ENCODE measurements at places on chromosomes 2 and 18. TPM values are rescaled to one million over a fixed set of nuclear protein-coding genes. Genes with fewer than 3 reads are reported as not detected.

Gene RBM43
- total RNA-seq, result 11.6 TPM

Gene KLHL29
- 1.7 TPM for total RNA-seq

Gene SPATA3
- total RNA-seq, result not detected

Gene EFHD1
- total RNA-seq, result 7.6 TPM

Gene FMNL2
- total RNA-seq, result 0.37 TPM

Gene SAG
- 0.45 TPM for total RNA-seq

Gene POTEJ
- total RNA-seq, result not detected

Gene CRYBA2
- not detected for total RNA-seq

Gene GPR39
- not detected for total RNA-seq

Gene TRAPPC8
- total RNA-seq, result 46.1 TPM

Gene CNGA3
- not detected for total RNA-seq

Gene TAF4B
- total RNA-seq, result 7.3 TPM

Gene TGFBRAP1
- 17.8 TPM for total RNA-seq

Gene NT5C1B
- not detected for total RNA-seq

Gene IL36B
- total RNA-seq, result not detected

Gene ZNF521
- not detected for total RNA-seq

Gene SCN3A
- not detected for total RNA-seq

Gene SCYGR4
- not detected for total RNA-seq

Gene CNDP1
- not detected for total RNA-seq

Gene KIF1A
- 2.3 TPM for total RNA-seq

Gene TLX2
- total RNA-seq, result 0.69 TPM

Gene MBD5
- total RNA-seq, result 51.4 TPM

Gene EGR4
- not detected for total RNA-seq

Gene UGT1A6
- not detected for total RNA-seq

Gene MC5R
- 0.17 TPM for total RNA-seq

Gene GGCX
- 26.8 TPM for total RNA-seq

Gene ALKAL2
- not detected for total RNA-seq

Gene GCA
- 14.7 TPM for total RNA-seq

Gene KLHL41
- 0.17 TPM for total RNA-seq

Gene ARHGAP25
- total RNA-seq, result 117 TPM

Gene GRHL1
- total RNA-seq, result 0.25 TPM

Gene SNTG2
- 3.5 TPM for total RNA-seq
